ENCODE measurements at places on chromosomes 2 and 18.

GRCh38 chr2:175218551-175218950 lies 37.0 kb upstream of the ATP5MC3 start:
- DNase-seq, result no peak

GRCh38 chr2:71604726-71605120 lies 151.4 kb downstream of the DYSF start:
- DNase-seq, result no peak

- DNase-seq, result no peak
Observed at GRCh38 chr2:61421611-61422010, 49.3 kb downstream of the USP34 start.

GRCh38 chr2:100803334-100803733 lies 16.6 kb upstream of the NPAS2 start:
- no peak for DNase-seq

- DNase-seq, result no peak
Observed at GRCh38 chr2:46652514-46653170, 173.3 kb downstream of the TMEM247 start.

- no peak for DNase-seq
Observed at GRCh38 chr2:202541137-202541536, 93.6 kb upstream of the FAM117B start.

DNA sequence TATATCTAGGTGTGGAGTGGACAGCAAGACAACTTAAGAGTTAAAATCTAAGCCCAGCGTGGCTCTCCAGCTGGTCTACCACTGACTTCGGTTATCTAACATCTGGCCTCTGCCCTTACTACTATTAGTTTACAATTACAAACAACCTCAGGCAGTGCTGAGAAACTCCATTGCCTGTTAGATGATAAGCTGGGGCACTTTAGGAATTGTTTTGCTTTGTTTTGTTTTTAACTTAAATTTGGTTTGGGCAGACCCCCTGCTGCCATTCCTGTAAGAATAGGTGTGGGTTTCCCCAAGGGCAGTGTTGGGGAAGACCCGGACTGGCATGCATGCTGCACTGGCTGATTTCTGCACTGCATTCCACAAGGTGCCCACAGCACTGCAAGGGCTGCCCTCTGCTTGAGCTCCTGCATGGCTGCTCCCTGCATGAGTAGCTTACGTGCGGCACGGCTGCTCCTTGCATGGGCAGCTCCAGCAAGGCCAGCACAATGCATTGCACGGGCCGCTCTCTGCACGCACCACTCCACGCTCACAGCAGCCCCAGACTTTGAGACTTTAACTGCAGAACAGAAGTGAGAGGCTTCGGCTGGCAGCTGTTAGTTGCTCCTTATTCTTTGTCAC lies 74.2 kb upstream of the SERTAD2 start:
- DNase-seq, result no peak

- DNase-seq, result no peak
Observed at GRCh38 chr2:123864416-123864815, 160.7 kb upstream of the CNTNAP5 start.

Data from stimulated activated CD8-positive, alpha-beta memory T cell treated with anti-CD3 and anti-CD28 coated beads, Interleukin-4, amount 100 ng/mL, for 4 hours (primary cell).